ENCODE measurements at places on chromosomes 1 and 21.
A peak's percentile ranks its signal among the peaks of the same experiment; 100 is the strongest.

DNA sequence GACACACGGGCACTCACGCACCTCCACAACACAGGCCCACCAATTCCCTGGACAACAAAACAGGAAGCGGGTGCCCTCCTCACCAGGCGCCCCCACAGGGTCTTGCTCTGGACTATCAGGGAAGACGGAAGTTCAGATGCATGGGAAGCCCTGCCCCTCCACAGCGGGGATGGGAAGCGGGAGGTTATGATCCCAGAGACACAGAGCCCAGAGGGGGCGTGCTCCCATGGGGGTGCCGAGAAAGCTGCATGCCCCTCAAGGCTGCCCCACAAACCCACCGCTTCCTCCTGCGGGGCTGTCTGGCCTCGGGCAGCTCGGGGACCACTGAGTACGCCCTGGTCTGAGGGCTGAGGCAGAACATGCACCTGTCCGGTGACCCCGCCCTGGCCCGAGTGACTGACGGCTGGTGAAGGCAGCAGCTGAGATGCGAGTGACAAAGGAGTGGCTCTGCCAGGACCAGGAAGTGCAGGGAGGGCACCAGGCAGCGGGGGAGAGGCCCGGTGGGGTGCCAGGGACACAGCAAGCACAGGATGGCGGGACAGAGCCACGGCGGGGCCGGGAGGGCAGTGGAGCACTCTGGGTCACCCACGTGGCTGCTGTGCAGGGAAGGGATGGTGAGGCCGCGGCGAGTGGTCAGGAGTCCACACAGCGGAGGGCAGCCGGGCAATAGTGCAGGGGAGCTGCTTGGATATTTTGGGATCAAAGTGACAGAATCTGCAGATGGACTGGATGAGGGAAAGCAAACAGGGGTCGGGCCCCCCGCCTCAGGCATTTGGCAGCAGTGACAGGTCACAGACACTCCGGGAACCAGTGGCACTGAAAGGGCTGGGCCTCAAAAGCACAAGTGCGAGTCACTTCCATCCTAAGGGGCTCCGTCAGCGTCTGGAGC, 18.6 kb downstream of the NADK start:
- no peaks in the 10 kb centered on the region for H3K36me3 ChIP-seq
- H3K4me3 ChIP-seq: no peak overlapping the region
- peaks cover 21% of the 10 kb centered on the region for H3K4me1 ChIP-seq
- no peak for DNase-seq
- no peak overlapping the region for H3K27ac ChIP-seq

GRCh38 chr1:178019622-178020021, 49.8 kb upstream of the SEC16B start:
- H3K27ac ChIP-seq: no peak overlapping the region
- no peak for DNase-seq
- H3K4me1 ChIP-seq: no peaks in the 10 kb centered on the region
- peaks cover 8% of the 10 kb centered on the region for H3K36me3 ChIP-seq
- H3K27me3 ChIP-seq: peaks cover 23% of the 10 kb centered on the region

DNA sequence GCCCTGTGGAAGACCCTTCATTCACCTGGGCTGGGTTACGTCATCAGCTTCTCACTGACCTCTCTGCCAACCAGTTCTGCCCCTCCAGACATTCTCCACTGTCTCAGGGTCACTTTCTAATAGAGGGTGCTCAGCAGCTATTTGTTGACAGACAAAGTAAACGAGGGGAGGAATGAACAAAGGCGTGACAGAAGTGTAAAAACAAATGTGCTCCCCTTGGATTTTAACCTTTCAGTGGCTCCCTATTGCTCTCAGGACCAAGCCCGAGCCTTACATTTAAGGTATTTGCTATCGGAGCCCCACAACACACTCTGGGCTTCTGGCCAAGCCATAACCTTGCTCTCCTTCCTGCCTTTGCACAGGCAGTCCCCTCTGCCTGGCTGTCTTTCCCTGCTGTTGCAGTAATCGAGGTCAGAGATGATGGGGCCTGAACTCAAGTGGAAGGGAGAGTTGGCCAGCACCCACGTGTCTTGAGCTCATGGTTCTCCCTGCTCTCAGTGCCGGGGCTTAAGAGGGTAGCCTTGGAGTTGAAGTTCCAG, 9.3 kb upstream of the MARCKSL1 start:
- H3K27ac ChIP-seq: no peak overlapping the region
- no peaks in the 10 kb centered on the region for H3K36me3 ChIP-seq
- H3K4me1 ChIP-seq: peaks cover 17% of the 10 kb centered on the region
- no peak for DNase-seq
- no peak overlapping the region for H3K4me3 ChIP-seq

GRCh38 chr1:206579747-206580437, 32.4 kb downstream of the EIF2D start:
- DNase-seq: peak; percentile 91
- H3K27ac ChIP-seq: peak overlapping the region; percentile 97
- H3K27me3 ChIP-seq: no peaks in the 10 kb centered on the region
- peaks cover 17% of the 10 kb centered on the region for H3K36me3 ChIP-seq

DNA sequence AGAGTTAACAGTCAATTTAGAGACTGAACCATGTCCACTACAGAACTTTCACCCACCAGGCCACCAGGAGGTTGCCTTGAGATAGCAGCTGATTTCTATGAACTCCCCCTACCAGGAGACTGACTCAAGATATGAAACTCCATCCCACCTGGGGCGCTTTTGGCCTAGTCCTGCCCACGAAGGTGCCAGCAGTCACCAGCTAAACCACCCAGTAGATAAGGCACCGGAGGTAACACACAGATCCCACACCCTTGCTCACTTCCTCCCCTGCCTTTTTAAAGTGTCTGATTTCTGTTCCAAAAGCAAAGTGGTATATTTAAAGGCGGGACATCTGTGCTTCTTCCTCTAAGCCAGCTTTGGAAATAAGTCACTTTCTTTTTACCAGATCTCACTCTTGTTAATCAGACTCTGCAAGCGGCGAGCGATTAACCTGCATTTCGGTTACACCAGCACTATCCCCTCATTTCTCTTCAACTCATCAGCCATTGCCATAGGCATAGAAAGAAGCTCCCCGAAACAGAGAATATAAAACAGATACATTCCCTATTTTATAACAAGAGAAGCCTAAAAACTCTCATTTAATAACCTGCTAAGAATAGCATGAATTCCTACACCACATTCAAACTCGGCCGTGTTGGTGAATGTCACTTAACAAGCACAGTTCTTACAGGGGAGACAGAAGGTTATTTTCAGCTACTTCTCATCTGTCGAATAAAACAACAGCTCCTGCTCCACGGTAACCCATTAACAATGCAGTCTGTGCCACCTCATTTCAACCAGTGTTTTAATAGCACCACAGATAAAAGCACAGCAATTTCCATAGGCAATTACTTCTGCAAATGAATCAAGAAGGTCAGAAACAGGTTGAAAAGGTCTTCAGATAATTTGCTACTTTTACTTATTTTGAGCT, 318.1 kb downstream of the KCNH1 start:
- peaks cover 16% of the 10 kb centered on the region for H3K4me1 ChIP-seq
- H3K27ac ChIP-seq: no peak overlapping the region
- H3K4me3 ChIP-seq: peak overlapping the region; percentile 61
- no peak for DNase-seq

DNA sequence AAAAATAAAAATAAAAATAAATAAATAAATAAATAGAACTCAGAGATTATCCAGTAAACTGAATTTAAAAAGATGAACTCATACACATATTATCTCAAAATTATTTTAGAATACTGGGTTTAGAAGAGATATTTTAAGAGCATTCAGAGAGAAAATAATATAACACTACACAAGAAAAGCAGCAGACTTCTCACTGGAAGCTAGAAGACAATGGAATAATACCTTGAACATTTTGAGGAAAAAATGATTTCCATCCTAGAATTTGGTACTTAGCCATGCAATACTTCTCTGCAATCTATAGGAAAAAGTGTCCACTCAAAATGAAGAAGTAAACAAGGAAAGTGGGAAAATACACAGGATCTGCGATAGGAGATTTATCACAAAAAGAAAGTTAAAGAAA, 24.2 kb downstream of the TRMT1L start:
- no peak for DNase-seq
- no peak overlapping the region for H3K27ac ChIP-seq
- H3K4me1 ChIP-seq: no peaks in the 10 kb centered on the region
- peaks cover 23% of the 10 kb centered on the region for H3K36me3 ChIP-seq

DNA sequence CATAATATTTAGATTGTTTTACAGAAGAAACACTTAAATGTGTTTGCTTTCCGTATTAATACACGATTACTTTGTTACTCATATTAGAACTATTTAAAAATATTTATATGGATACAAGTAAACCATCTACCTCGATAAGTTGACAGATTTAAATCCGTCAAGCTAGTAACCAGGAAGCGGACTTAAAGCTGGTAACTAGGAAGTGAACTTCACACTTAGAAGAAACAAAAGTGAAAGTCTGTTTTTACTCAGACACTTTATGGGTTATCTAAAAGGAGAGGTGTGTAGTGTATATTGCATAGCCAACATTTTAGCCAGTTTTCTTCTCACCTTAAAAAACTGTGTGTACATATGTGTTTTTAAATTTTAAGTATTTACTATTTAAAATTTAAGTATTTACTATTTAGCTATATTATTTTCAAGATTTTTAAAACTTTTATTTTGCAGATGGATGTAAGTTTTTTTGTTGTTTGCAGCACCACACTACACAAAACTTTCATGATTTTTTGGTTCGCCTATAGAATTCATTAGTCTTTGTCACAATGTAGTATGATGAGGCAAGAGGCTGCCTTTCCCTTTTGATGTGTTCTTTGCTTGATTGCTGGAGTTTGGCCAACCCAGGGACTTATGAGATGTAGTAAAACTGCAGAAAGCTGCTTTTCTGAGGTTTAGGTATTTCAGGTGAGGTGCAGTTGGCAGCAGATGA, 2.7 kb downstream of the USP25 start:
- peak; percentile 59 for DNase-seq
- H3K27me3 ChIP-seq: no peaks in the 10 kb centered on the region
- no peaks in the 10 kb centered on the region for H3K36me3 ChIP-seq
- H3K4me3 ChIP-seq: peak overlapping the region; percentile 99
- peak overlapping the region; percentile 91 for H3K27ac ChIP-seq
- H3K4me1 ChIP-seq: peaks cover 34% of the 10 kb centered on the region

DNA sequence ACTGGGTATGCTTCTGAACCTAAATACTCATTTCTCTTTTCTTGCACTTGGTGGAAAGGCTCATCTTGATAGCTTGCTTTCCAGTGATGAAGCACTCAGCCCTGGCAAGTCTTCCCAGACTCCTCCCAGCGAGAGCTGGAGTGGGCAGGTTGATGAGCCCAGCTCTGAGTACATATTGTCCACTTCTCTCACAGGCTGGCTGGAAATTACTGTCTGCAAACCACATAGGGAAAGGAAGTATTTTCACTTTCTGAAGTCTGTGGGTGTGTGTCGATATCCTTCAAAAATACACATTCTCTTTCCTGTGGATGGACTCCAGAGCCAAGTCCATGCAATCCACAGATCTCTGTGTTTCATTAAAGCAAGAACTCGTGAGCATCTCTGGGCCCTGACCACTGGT, 38.7 kb upstream of the CNTN2 start:
- peaks cover 33% of the 10 kb centered on the region for H3K27me3 ChIP-seq
- H3K27ac ChIP-seq: no peak overlapping the region
- no peak for DNase-seq
- H3K36me3 ChIP-seq: no peaks in the 10 kb centered on the region
- no peak overlapping the region for H3K4me3 ChIP-seq

DNA sequence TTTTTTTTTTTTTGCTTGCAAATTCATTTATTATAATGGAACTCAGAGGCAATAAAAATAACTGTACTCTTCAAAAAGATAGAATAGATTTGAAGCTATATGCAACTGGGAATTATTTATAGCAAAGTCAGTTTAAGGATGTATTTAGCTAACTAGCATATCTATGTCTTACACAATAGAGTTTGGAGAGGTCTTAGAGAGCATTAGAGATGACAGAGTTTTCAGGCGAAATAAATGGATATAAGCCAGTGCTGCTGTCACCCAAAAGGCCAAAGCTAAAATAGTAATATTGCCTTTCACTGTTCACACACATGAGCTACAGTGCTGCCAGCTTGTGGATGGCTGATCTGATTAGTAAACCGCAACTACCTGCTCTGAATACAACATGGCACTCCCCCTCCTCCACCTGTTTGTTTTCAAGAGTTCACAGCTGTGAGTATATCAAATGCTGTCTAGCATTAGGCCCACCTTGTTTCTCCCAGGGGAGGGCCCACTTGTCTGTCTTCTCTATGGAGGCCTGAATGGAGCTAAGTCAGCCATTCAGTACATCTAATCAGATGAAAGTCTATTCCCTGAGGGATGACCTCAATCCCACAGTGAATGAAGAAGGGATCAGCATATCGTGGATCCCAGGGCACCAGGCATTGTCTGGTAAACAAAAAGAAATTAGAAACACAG, 25.2 kb upstream of the SSX2IP start:
- H3K27me3 ChIP-seq: no peaks in the 10 kb centered on the region
- no peak overlapping the region for H3K27ac ChIP-seq
- H3K4me3 ChIP-seq: no peak overlapping the region
- H3K4me1 ChIP-seq: no peaks in the 10 kb centered on the region
- no peaks in the 10 kb centered on the region for H3K36me3 ChIP-seq
- no peak for DNase-seq

DNA sequence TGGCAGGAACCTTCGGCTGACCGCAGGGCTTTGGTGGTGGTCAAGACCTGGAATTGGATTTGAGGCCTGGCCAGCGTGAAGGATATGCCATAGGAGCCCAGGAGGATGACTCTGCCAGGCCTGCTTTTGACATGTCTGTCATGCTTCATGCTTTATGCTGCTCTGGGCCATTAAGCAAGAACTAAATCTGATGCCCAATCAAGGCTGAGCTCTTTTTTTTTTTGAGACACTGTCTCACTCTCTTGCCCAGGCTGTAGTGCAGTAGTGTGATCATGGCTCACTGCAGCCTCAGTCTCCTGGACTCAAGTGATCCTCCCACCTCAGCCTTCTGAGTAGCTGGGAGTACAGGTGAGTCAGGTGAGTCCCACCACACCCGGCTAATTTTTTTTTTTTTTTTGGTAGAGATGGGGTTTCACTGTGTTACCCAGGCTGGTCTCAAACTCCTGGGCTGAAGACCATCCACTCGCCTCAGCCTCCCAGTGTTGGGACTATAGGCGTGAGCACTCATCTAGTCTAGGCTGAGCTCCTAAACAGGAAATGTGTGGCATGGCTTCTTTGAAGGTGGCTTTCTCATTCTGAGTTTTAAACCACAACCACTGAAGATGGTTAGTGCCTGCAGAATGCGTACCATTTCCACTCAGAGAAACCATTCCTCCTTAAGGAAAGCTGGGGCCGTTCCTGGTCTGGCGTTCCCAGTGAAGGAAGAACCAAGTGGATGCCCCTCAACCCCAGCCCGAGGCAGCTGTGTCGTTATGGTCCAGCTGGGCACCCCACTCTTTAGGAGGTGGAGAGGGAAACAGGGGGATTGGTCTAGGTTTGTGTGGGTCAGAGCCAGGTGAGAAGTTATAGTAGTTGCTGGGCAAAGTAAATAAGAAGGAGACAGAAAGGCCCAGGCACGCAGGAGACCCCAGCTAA, 34.2 kb upstream of the ATP5PO start:
- no peaks in the 10 kb centered on the region for H3K36me3 ChIP-seq
- H3K4me3 ChIP-seq: peak overlapping the region; percentile 68
- peaks cover 22% of the 10 kb centered on the region for H3K4me1 ChIP-seq
- no peak for DNase-seq

- peaks cover 8% of the 10 kb centered on the region for H3K36me3 ChIP-seq
- no peaks in the 10 kb centered on the region for H3K4me1 ChIP-seq
- no peak overlapping the region for H3K27ac ChIP-seq
- no peak for DNase-seq
- no peak overlapping the region for H3K4me3 ChIP-seq
- no peaks in the 10 kb centered on the region for H3K27me3 ChIP-seq
Observed at GRCh38 chr1:62476525-62477219, 39.8 kb downstream of the USP1 start.
